GM19239 (cell line): ENCODE measurements at places on chromosomes 1 and 21.

- no peak for DNase-seq
Observed at GRCh38 chr21:44574457-44575306, 1.2 kb downstream of the KRTAP10-4 start.

DNA sequence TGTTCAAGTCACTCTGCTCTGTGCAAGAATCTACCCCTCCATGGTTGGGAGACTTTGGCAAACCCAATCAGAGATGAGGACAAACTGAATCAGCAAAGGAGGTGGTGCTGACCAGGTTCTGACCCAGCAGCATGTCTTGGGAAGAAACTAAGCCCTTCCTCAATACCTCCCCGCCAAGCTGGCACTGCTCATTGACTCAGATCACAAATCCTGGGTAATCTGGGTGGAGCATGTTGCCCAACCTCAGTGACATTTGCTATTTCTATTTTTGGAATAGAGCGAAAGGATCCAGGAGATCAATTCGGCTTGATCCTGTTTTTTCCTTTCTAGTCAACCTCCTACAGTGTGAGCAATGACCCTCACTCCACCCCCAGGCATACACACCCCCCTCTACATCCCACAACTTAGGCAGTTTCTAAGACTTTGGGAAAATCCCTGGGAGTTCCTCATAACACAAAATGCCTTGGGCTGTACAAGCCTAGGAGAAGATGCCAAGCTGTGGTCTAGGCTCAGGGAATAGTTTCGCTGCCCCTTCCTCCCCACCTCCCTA, 166.8 kb upstream of the KCNJ6 start:
- no peak for DNase-seq

DNA sequence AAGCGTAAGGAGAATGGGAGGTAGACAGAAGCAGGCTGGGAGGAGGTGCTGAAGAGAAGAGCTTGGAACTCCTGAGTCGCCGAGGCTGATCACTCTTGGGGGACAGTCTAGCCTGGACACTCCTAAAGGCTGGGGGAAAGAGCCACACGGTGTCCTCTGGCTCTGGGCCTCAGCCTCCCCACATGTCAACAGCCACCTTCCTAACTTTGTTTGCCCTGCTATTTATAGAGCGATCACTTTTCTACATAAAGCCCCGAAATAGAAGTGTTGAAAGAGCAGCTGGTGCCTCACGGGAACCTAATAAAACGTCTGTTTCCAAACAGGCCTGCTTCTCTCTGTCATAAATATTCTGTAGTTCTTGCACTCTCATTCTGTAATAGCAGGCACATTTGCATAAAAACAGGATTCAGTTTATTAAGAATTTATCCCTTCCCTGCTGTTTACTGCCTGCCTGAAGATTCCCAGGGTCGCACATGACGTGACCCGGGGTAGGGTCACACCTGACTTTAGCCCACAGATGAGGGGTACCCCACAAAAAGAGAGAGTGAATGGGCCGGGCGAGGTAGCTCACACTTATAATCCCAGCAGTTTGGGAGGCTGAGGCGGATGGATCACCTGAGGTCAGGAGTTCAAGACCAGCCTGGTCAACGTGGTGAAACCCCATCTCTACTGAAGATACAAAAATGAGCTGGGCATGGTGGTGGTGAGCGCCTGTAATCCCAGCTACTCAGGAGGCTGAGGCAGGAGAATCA, 212.5 kb downstream of the TOMM20 start:
- no peak for DNase-seq

DNA sequence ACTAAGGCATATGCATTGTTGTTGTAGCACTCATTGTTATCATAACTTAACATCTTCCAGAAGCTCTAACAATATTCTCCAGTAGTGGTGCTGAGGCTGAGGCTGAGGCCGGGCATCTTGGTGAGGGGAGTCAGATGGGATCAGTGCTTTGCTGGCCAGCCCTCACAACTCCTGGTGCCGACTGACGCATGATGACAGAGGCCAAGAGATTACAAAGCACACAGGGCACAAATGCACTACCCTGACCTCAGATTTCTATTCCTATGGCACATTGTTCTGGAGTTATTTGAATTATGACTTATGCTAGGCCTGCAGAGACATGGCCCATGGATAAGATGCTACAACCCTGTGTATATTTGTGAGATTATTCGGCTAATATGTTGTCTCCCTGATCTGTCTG, 8.3 kb upstream of the IGSF5 start:
- DNase-seq, result no peak

DNA sequence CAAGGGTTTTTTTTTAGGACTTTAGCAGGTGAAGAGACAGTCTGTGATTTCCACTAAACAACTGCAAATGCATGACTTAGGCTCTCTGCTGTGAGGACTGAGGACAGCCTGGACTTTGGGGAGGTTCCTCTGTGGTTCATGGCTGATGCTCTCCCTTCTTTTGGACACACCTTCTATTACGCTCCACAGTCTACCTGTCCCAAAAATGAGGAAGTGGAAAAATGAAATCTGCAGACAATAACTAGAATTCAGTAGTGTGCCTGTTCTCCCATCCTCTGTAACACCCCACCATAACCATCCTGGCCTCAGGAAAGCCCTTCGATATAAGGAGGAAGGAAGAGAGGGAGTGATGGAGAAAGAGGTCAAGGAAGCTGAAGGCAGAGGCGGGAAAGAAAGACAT, 68.7 kb downstream of the NTPCR start:
- no peak for DNase-seq

GRCh38 chr1:101203820-101204540, 32.8 kb upstream of the S1PR1 start:
- no peak for DNase-seq
